ENCODE measurements at places on chromosomes 13 and 19.

- DNase-seq, result no peak
These were observed 168.0 kb downstream of the TNFSF13B start for GRCh38 chr13:108437496-108437895.

DNA sequence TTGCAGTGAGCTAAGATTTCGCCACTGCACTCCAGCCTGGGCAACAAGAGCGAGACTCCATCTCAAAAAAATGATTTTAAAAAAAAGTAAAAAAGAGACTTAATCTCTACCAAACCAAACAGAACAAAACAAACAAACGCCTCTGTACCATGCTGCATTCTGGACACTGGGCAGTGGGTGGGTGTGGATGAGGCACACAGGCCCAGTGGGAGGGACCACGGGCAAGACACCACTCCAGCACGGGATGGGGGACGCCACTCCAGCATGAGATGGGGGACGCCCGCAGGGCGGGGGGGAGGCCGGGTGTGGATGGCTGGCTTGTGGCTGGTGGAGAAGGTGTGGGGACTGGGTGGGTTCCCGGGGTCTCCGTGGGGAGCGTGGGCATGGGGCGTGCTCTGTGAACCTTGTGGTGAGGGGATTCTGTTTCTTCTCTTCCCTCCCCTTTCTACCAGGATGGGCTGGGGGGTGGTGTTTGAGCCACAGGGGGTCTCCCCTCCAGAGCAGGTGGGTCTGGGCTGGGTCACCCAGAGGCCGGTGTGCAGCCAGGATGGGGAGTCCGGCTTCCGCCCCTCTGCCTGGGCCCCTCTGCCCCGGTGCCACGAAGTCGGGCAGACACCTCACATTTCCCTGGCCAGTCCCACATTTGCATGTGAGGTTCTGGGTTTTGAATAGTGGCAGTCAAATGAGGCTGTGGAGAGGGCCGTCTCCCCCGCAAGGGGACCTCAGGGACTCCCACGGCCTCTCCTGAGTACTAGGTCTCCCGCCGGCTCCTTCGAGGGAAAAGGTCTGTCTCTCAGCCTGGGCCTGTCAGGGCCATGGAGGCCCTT is 23.9 kb upstream of the MATK start:
- DNase-seq, result no peak

- DNase-seq, result no peak
These were observed 581 bp downstream of the CALR start for GRCh38 chr19:12938779-12939601.

GRCh38 chr13:108830916-108831315 is 201.5 kb downstream of the MYO16 start:
- no peak for DNase-seq

- no peak for DNase-seq
These were observed 26.8 kb upstream of the ADGRE5 start for GRCh38 chr19:14354445-14354844.

DNA sequence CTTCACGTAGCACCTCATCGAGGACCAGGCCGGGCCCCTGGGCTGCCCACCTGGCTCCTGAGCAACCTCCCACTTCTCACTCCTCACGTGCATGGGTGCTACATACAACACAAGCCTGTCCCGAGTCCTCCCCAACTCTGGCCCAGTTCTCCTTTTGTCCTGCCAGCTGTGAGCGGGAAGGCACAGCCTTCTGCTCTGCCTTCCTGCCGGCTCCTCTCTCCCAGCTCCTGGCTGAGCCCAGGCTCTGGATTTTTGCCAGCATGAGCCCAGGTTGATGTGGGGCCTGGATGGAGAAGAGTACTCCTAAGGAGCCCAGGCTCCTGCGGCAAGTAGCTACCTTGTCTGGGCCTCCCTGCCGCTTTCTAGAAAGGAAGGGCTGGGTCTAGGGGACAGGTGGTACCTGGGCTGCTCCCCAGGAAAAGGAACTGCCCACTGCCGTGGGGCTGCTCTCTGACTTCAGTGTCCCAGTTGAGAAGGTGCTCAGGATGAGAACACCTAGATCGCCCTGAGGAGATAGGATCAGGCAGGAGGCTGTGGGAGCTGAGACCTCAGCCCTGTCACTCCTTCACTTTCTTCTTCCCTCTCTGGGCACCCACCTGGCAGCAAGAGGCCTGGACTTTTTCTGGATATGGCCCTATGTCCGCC is 23.6 kb downstream of the LYL1 start:
- no peak for DNase-seq

GRCh38 chr19:33287927-33288326 is 14.4 kb downstream of the CEBPA start:
- DNase-seq, result no peak
